ENCODE measurements at places on chromosomes 7 and 10. TPM values are rescaled to one million over a fixed set of nuclear protein-coding genes. Genes with fewer than 3 reads are reported as not detected.

Gene AKR1C8
- polyA plus RNA-seq = 0.20 TPM

GRCh38 chr10:92727141-92727540, 37.4 kb downstream of the HHEX start:
- no peak for DNase-seq

- DNase-seq = no peak
Observed at GRCh38 chr7:10918093-10918590, 55.5 kb upstream of the PHF14 start.

DNA sequence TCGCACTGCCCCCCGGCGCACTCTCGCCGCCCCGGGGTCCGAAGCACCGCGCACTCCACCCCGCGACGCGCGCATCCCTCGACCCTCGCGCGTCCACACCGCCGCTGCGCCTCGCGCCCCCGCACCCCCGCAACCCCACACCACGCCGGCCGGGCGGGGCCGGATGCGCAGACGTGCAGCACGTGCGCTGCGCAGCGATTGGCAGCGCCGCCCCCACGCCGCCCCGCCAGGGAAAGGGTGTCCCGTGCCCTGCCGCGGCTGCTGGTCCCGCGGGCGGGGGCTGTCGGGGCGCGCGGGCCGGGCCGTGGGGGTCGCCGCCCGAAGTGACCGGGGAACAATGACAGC, 53.7 kb upstream of the KDM7A start:
- no peak for DNase-seq

Gene NXPH1
- 0.39 TPM for polyA plus RNA-seq

Gene AUTS2
- 77.6 TPM for polyA plus RNA-seq

DNA sequence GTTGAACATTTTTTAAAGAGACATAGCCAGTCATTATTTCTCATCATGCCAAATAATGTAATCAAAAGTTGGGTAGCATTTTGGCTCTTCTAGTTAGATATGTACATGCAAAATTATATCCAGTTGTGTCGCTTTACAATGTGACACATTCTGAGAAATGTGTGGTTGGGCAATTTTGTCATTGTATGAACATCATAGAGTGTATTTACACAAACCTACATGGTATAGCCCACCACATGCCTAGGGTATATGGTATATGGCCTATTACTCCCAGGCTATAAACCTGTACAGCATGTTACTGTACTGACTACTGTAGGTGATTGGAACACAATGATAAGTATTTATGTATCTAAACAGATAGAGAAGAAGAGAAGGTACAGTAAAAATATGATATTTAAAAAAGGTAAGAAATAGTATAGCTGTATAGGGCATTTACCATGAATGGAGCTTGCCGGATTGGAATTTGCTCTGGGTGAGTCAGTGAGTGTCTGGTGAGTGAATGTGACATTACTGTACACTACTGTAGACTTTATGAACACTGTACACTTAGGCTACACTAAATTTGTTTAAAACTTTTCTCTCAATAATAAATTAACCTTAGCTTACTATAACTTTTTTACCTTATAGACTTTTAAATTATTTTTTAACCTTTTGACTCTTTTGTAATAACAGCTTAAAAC, 16.5 kb downstream of the ZNF365 start:
- DNase-seq = no peak

GRCh38 chr10:761376-761775, 71.9 kb upstream of the DIP2C start:
- DNase-seq = no peak

DNA sequence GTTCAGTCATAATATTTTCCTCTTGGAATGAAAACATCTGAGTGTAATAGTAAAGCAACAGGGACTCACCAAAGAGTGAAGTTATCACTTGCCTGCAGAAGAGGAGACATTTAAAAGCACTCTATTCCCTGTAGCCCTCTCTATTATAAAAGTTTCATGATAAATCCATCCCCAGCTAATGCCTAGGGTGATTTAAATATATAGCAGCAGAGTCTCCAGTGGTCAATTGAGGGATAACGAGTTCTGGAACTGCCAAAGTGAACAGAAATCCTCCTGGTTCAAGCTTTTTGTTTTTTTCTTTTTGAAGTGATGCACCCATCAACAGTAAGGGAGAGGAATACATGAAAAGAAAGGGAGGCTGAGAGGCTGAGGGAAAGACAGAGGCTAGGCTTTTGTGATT, 87.3 kb downstream of the EVX1 start:
- no peak for DNase-seq

DNA sequence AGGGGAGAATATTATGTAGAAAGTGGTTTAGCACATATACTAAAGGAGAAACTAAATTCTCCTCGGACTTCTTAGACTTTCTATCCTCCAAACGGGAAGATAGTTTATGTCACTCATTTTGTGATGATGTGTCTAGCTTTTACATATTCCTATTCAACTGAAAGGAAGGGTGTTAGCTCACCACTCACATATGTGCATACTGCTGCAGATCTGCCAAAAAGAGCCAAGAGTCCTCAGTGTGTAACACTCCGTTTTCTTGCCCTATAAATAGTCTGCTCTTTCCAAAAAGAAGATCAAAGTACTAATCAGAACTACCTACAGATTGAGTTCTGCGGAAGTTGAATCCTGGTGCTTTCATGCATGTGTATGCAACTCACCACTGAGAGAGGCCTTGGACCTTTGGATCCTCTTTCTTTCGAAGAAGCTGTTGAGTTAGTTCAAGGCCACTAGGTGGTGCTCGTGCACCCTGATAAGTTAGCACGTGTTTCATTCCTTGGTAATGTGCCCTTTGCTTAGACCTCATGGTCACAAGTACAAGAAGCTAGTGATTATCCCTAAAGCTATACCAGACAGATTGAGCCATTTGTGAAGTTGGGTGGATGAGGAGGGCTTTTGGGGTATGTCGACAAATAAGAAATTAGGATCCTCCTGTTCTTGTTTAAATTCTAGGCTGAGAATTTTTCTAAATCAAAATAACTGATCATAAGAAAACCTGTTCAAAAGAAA, 14.1 kb downstream of the YAE1 start:
- peak; percentile 77 for DNase-seq

GRCh38 chr7:120402079-120402767, 129.2 kb downstream of the KCND2 start:
- no peak for DNase-seq

Gene SPDYE17
- polyA plus RNA-seq = not detected

Gene CLDN4
- polyA plus RNA-seq = 64.3 TPM

DNA sequence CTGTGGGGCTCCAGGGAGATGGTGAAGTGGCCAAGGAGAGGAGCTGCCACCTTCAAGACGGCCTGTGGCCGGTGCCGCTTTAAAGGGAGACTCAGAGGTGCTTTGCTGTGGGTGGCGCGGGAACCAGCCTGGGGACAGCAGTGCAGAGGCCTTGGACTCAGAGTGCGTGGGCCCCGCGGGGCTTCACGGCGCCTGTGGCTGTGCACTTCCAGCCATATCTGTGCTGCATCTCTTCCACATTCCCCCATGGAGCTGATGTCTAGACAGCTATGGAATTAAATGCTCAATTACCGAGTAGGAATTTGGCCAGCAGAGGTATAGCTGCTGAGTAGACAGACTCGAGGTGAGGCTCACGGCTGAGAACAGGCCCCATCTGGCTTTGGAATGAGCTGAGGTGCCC, 41.7 kb downstream of the HTRA1 start:
- DNase-seq = no peak

DNA sequence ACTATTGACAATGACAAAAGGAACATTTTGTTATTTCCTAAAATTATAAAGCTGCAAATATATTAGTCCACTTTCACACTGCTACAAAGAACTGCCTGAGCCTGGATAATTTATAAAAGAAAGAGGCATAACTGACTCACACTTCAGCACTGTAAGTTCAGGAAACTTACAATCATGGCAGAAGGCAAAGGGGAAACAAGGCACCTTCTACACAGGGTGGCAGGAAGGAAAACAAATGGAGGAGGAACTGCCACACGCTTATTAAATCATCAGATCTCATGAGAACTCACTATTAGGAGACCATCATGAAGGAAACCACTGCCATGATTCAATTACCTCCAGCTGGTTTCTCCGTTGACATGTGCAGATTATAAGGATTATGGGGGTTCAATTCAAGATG, 203.1 kb downstream of the TPK1 start:
- DNase-seq = no peak

DNA sequence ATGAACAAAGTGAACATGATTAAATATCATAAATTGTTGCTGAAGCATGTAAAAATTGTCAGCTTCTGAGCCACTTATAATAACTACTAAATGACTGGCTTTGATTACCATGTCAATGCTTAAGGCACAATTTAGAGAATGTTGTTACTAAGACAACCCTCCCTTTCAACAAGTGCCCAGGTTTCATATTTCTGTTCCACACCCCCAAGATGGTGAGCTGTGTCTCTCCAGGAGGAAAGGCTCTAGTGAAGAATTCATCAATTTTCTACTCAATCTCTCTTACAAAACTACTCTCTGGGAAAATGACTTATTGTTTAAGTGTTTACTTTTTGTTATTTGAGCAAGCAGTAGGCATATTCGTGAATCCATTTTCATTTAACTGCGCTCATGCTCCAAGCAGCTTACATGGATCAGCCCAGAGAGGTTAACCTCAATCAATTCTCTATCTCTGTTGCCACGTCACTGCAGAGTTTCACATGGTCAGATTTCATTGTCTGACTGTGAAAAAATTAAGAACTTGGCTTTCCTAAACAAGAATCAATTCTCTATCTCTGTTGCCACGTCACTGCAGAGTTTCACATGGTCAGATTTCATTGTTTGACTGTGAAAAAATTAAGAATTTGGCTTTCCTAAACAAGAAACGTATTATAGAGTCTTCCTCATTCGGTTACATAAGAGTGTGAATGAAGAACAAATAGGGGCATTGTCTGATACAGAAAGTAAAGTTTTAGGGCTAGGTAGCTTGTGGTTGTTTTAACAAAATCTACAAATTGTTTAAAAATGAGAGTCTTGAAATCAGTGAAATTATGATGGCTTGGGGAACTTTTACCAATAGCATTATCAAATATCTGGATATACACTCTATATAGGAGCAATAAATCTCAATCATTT, 49.7 kb downstream of the CCDC71L start:
- DNase-seq = no peak

Gene STOX1
- 11.4 TPM for polyA plus RNA-seq

DNA sequence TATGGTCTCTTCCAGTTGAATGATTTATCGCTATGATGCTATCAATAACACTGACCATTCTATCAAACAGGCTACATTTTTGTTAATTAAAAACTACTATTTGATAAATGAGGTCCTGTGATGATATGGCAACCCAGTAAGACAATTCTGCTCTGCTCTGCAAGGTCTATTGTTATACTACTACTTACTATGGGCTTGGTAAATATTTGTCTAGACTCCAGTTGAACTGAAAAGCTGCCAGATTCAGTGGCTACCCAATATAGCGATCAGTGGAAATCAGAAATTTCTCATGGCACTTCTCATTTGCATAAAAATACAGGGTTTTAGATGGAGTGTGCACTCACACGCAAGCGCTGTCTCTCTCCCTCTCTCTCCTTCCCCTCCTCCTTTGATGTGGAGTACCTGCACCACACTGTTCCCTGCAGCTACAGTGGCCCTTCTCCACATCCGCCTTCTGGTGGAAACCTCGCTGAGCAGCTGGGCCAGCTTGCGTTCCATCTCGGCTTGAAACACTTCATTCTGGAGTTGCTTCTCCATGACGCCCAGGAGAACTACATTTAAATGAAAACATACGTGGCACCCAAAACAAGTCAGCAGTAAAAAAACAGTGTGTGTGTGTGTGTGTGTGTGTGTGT, 77.9 kb downstream of the KIAA1549 start:
- no peak for DNase-seq

GRCh38 chr7:1974290-1975101, 258.2 kb downstream of the MAD1L1 start:
- no peak for DNase-seq

Gene COL26A1
- polyA plus RNA-seq = 22.5 TPM

Gene GTF2IRD1
- polyA plus RNA-seq = 48.7 TPM

- no peak for DNase-seq
Observed at GRCh38 chr7:27088002-27088922, 7.5 kb downstream of the HOXA1 start.

GRCh38 chr7:148212731-148213130, 377.8 kb upstream of the C7orf33 start:
- DNase-seq = no peak

DNA sequence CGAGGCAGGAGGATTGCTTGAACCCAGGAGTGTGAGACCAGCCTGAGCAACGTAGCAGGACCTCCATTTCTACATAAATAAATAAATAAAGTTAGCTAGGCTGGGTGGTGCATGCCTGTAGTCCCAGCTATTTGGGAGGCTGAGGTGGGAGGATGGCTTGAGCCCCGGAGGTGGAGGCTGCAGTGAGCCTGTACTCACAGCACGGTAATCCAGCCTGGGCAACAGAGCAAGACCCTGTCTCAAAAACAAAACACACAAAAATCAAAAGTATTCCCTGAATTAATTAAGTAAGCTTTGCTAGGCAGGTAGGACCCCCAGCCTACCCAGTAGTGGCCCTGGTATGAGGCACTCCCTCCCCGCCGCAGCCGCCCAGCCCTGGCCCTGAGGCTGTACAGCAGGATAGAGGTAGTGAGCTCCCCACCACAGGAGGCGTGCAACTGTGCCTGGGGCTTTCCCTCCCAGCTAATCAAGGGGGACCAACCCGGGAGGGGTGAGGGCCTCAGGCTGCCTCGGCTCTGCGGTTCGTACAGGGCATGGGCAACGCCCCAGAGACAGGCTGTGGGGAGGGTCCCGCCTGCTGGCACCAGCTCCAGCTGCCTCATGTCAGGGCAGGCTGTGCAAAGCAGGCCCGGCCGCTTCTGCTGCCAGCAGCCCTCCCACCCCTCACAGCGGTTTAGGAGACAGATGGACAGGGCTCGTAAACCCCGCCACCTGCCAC, 1.0 kb upstream of the CYP2W1 start:
- DNase-seq = no peak
